ENCODE measurements at places on chromosomes 2 and 18.

DNA sequence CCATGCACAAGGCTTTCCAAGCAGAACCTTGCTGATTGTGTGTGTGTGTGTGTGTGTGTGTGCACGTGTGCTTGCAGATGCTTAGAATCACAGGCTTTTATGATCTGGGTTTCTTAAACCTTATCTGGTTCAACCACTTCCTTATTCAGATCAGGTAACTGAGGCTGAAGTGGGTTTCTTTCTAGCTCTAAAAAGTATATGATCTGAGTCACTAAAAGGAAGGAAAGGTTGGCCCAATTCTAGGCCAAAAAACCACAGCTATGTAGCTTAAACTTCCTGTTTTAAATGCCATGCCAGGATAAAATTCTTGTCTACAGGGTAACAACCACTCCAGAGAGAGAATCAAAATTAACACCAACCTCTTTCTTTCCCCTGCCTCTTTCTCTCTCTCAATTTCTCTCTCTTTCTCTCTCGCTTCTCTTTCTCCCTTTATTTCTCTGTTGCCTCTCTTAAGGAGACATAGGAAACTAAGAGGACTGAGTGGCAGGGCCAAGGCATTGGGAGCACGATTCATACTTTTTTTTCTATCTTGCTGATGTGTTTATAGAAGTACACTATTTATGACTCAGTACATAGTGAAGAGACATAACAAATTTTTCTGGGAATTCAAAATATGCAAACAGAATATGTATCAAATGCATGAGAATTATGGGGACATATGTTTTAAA, 140.3 kb downstream of the TRIB2 start:
- DNase-seq = no peak

GRCh38 chr2:28102455-28102874, 211.9 kb downstream of the BABAM2 start:
- DNase-seq = no peak

DNA sequence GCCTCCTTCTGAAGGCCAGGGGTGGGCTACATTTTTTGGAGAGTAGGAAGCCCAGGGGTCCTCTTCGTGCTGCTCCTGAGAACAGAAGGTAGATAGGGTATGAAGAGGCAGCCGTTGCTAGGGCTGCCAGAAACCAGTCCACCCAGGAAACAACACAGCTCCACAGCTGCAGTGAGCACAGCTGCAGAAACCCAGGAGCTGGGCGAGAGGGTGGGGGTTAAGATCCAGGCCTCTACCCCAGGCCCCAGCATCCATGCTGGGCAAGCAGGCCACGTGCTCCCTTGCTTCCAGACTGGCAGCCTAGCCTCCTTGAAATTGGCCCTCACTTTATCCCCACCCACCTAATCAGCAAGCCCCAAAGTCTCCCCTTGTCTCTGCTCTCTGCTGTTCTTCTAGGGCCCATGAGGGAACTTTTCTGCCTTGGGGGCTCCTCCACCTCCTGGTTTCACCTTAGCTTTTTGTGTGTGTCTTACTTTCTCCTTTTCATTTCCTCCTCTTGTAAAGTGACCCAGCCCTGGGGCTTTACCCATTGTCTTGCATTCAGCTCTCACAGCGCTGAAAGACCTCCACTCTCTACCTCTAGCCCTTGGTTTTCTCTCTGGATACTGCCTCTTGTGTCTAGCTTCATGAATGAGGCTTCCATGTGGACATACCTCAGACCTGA, 30.7 kb downstream of the STON1 start:
- no peak for DNase-seq

GRCh38 chr2:122238006-122238559, 482.6 kb downstream of the TSN start:
- no peak for DNase-seq

Data from activated T-cell treated with anti-CD3 and anti-CD28 coated beads for 1 hour (primary cell).